ENCODE measurements at places on chromosomes 6 and 20.

GRCh38 chr6:147301070-147301469 lies 96.9 kb downstream of the STXBP5 start:
- DNase-seq: no peak

DNA sequence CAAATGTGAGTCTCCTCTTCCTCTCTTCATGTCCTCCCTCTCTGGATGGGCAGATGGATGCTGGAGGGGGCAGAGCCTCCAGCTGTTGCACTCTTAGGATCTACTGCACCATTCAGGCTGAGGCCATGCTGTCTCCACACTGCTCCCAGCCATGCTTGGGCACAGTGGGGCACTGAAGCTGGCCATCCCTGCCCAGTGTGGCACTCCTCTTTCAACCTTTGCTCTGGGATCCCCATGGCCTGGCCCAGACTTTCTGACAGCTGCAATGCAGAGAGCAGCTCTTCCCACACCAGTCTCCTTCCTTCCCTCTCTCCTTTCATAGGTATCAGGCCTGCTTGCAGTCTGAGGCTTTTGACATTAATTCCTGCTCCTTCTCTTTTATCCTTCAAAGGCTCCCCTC lies 9.3 kb downstream of the KCNK17 start:
- no peak for DNase-seq

- DNase-seq: no peak
Observed at GRCh38 chr6:98927534-98927933, 20.2 kb downstream of the FBXL4 start.

GRCh38 chr6:154096316-154096715 lies 57.3 kb downstream of the OPRM1 start:
- no peak for DNase-seq

- DNase-seq: no peak
Observed at GRCh38 chr6:161830866-161831616, 557.2 kb upstream of the AGPAT4 start.

DNA sequence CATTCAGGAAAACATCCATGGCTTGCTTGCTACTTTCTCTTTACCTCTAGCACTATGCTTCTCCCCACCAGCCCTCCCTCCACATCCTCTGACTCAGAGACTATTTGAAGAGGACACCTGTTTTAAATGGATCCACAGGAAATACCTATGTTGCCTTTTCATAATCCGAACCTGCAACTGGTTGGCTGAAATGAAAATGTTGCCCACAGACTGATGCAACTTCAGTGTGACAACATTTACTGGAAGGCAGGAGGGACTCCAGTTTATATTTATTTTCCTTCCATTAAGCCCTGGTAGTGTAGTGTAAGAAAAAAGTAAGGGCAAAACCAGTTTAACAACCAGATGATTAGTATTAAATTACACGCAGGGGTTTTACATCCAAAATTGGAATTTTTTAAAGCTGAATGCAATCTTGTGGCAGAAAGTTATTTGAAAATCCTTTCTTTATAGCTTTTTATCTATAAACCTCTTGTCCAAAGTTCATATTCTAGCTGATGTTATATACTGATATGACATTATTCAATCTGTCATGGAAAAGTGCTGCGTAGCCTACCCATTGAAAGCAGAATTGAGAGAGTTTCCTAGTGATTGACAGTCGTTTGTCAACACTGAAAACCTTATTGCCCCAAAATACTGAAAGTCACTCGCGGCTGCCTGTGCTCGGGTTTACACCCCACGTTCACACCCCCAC lies 881 bp upstream of the AIG1 start:
- DNase-seq: no peak

DNA sequence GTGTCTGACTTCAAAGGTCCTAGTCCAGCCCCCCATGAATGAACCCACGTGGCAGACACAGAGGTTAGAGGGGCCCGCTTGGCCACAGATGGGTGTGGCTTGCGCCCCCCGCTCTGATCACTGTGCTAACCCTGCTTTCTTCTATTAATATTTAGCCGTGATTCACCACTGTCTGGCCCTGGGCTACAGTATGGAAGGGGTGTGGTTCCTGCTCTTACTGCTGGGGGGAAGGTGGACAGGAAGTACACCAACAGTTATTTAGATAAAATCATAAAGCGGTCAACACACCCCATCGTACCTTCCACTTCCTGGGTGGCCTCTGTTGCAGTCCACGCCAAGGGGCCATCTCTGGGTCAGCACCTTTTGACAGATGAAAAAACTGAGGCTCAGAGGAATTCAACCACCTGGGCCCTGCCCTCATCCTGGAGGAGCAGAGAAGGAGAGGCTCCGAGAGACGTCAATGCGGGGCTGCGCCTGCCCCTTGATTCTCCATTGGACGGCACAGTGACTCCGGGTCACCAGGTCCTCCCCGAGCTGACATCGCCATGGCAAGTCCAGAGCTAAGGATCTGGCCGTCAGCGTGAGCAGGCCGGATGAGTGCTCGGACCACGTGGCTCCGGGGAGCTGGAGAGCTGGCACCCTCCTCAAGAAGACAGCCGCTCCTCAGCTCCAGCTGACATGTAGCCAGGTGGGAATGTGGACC lies 206.3 kb downstream of the PREX1 start:
- DNase-seq: no peak

- DNase-seq: no peak
Observed at GRCh38 chr6:157265635-157266034, 57.7 kb downstream of the TMEM242 start.

GRCh38 chr20:25038103-25038410 lies 19.9 kb downstream of the ACSS1 start:
- DNase-seq: no peak

DNA sequence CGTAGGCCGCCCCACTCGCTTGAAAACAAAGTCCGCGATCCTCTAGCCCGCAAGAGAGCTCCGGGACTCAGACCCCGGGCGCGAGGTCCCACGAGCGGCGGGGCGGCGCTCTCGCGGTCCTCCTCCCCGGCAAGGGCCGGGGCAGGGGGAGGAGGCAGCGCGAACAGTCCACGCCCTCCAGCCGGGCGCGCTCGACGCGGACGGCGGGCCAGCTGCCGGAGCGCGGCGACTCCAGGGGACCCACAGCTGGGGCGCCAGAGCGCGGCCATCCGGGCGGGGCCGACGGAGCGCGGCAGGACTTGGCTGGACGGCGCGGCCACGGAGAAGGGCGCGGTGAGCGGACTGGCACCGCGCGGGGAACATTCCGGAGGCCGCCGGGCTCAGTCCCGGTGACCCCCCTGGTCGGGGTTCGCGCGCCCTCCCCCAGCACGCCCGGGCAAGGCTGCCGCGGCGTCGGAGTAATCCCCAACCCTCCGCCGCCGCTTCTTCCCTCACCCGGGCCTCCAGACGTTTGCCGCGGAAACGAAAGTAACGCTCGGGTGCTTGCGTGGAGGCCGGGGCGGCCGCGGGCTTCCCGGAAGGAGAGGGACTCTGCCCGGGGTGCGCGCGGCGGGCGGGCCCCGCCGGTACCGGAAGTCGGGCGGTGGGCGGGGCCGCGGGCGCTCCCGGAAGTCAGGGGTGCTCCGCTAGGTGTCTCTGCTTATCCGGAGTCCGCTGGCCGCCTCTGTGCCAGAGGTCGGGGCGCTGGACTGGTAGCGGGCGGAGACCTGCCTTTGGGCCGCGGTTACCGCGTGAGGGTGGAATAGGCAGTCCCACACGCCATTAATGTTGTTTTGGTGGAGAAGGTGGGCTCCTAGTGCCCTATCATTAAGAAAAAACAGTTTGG lies at the start of gene RIPK1:
Gene RIPK1 (plus strand): TSS at position 166 of the 886 bp plus-strand sequence. CDS start 8,330 bp downstream, outside the sequence.
- peak; percentile 85 for DNase-seq

DNA sequence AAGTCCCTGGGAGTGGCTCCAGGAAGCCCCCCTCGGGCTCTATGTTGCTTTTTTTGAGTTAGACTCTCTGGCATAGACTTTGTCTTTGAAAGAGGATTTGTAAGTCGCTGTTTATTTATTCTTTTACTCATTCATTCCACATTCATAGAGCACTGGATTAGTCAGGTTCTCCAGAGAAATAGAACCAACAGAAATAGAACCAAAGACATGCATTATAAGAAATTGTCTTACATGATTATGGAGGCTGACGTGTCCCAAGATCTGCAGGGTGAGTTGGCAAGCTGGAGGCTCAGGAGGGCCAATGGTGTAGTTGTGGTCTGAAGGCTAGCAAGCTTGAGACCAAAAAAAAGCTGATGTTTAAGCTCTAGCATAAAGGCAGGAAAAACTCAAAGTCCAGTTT lies 98.3 kb upstream of the CHD6 start:
- no peak for DNase-seq

GRCh38 chr6:42532038-42532669 lies 31.7 kb upstream of the UBR2 start:
- no peak for DNase-seq

GRCh38 chr6:160883999-160884398 lies 107.6 kb upstream of the MAP3K4 start:
- DNase-seq: no peak

DNA sequence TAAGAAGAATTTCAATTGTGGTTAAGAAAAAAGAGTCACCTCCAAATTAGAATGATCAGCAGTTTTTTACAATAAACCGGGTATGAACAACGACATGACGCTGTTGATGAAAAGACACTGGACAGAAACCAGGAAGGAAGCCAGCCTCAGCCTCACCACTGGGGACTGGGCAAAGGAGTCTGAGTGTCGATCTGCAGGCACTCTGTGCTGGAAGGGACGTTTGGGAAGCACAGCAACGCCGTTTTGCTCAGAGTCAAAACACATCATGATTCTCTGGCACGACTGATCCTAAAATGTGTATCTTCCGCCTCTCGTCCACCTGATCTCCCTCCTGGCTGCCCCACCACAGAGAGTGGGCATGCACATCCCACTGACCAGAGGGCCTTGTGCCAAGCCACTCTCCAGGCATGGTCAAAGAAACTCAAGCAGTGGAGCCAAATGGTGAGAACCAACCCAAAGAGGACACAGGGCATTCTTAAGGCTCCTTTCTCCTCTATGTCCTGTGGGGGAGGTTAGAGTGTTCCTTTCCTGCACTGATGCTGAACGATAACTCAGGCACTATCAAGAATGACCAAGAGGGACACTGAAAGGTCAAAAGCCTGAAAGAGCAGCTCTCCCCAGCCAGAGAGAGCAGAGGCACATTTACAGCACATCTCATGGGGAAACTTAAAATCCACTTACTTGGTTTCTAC lies 68.8 kb downstream of the AGPAT4 start:
- no peak for DNase-seq

DNA sequence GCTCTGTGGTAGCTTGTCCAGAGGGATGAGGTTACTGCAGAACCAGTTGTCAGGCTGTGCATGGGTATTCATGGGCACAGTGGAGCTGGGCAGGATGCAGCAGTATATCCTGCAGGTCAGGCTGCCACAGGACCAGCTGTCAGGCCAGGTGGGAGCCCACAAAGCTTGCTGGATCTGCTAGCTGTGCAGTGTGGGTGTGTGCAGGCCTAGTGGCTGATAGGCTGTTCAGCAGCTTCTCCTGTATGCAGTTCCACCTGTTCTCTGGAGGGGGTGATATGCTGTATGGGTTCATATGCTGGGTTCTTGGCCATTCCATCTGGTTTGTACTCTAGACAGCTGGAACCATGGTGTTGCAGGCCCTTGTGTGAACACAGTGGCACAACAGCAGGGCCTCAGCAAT lies 40.6 kb upstream of the TPD52L1 start:
- no peak for DNase-seq

DNA sequence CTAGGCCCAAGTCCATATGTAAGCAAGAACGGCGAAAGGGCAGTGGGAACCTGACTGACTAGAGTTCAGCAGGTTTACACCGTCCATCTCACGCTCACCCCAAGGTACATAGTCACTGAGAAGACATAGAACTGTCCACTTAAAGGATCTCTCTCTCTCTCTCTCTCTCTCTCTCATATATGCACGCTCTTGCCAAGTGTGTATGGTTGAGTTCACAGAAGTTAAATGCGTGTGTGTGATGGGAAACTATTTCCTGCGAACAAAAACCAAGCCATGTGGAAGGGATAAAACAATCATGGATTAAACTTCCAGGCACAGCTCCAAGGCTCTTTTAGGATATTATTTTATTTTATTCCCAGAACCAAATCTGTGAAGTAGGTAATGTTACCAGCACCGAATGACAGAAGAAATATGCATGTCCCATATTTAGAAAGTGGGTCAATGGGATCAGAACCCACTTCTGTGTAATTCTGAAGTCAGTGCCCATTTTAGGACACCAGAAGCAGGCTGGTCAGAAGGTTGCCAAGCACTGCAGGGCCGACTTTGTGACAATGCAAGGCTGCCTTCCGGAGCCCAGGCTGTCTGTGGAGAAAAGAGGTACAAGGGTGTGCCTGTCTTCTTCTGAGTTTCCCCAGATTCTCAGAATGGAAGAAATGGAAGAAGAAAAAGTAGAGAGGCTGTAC lies 49.2 kb upstream of the MAP7 start:
- DNase-seq: no peak

DNA sequence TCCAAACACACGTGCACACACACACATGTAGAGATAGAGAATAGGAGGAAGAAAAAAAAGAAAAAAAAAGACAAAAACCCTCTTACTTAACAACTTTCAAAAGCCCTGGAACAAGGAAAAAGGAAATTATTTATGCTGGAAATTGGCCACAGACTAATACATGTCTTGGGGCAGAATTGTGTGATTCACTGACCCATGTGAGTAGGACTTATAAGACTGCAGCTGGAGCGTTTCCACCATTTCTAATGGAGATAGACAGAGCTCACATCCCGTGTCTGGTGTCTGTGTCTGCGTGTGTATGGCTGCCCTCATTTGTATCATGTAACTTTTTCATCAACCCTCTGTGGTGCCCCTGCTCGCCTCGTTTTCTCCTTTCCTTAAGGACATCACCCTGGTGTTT lies 99.8 kb upstream of the PDE10A start:
- DNase-seq: no peak

GRCh38 chr6:31121131-31121790 lies 1.0 kb upstream of the CDSN start:
- DNase-seq: no peak

DNA sequence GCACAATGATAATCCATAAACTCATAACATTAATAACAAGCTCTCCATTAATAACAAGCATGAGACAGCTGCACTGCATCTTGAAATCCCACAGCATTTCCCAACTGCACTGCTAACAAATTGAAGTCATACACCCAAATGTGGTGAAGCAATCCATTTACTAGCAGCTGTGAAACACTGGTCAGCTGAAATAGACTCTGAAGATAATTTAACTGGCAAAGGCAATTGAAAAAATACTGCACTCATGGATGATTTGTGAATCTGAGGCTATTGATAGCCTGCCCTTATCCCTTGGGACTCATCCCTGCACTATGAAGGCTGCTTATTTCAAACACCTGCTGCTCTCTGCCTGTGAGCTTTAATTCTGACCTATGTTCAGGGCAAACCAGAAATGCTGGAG lies 49.1 kb upstream of the PLCB1 start:
- DNase-seq: no peak

- DNase-seq: peak; percentile 34
Observed at GRCh38 chr6:29976588-29977424, 34.5 kb downstream of the HLA-A start.

Data from progenitor cell of endocrine pancreas (in vitro differentiated cells).